ENCODE measurements at places on chromosomes 1 and 21. TPM values are rescaled to one million over a fixed set of nuclear protein-coding genes. Genes with fewer than 3 reads are reported as not detected.

Gene C1orf115
- total RNA-seq = 14.3 TPM

Gene GSTM5
- total RNA-seq = 16.9 TPM

Gene NBPF4
- not detected for total RNA-seq

Gene SLAMF8
- total RNA-seq = 0.60 TPM

Gene IRF6
- total RNA-seq = 7.8 TPM

Gene ATP1A2
- total RNA-seq = 50.0 TPM

Gene NCDN
- 40.8 TPM for total RNA-seq

Gene OPRD1
- 5.2 TPM for total RNA-seq

Gene CNIH3
- total RNA-seq = 4.1 TPM

Gene FAM177B
- total RNA-seq = 0.82 TPM

Gene SH3BGR
- 15.6 TPM for total RNA-seq

Gene TRIM17
- 3.5 TPM for total RNA-seq

Gene SARS1
- 142 TPM for total RNA-seq

Gene OR2T2
- total RNA-seq = not detected

Gene GRIK3
- total RNA-seq = 28.5 TPM

Gene NASP
- 130 TPM for total RNA-seq
